Activated CD4-positive, alpha-beta T cell treated with anti-CD3 and anti-CD28 coated beads, Interleukin-2, amount 10 ng/mL, durations not matched to agents 7 days and 5 days (primary cell): ENCODE measurements at places on chromosomes 6 and 20. TPM values are rescaled to one million over a fixed set of nuclear protein-coding genes. Genes with fewer than 3 reads are reported as not detected.

NKAIN4 gene
- total RNA-seq = not detected

JPH2 gene
- total RNA-seq = not detected

ALDH8A1 gene
- total RNA-seq = 1.0 TPM

PRDM1 gene
- total RNA-seq = 30.8 TPM

GMPR gene
- total RNA-seq = 3.3 TPM

FAM209A gene
- 3.2 TPM for total RNA-seq

PRPH2 gene
- not detected for total RNA-seq

DNAAF9 gene
- 1.9 TPM for total RNA-seq

BNIP5 gene
- total RNA-seq = not detected

CHRNA4 gene
- total RNA-seq = not detected

TPD52L1 gene
- not detected for total RNA-seq

SLC17A2 gene
- total RNA-seq = not detected

BPIFB2 gene
- total RNA-seq = not detected

TP53TG5 gene
- total RNA-seq = not detected

TBX18 gene
- total RNA-seq = not detected

SOBP gene
- 0.27 TPM for total RNA-seq

RGS17 gene
- total RNA-seq = not detected

TSBP1 gene
- not detected for total RNA-seq

EXOC2 gene
- 43.6 TPM for total RNA-seq

FNDC11 gene
- total RNA-seq = 0.57 TPM

C20orf141 gene
- total RNA-seq = not detected

FOXA2 gene
- not detected for total RNA-seq

PNLDC1 gene
- total RNA-seq = 0.30 TPM

MYB gene
- 12.6 TPM for total RNA-seq

PROKR2 gene
- total RNA-seq = not detected

ULBP3 gene
- total RNA-seq = 1.0 TPM

PAK5 gene
- not detected for total RNA-seq

NKX2-2 gene
- not detected for total RNA-seq

HLA-DQA1 gene
- total RNA-seq = 5.2 TPM

HAO1 gene
- total RNA-seq = not detected

OR11A1 gene
- not detected for total RNA-seq

TBP gene
- total RNA-seq = 19.7 TPM

IL17F gene
- 9.1 TPM for total RNA-seq

DCDC2 gene
- not detected for total RNA-seq

HLA-DOA gene
- 1.5 TPM for total RNA-seq

METTL24 gene
- not detected for total RNA-seq

ZFP64 gene
- 10.0 TPM for total RNA-seq

NOTCH4 gene
- total RNA-seq = 0.20 TPM

GPLD1 gene
- 0.10 TPM for total RNA-seq

PHACTR1 gene
- total RNA-seq = 0.32 TPM

GTSF1L gene
- not detected for total RNA-seq

TMEM14C gene
- total RNA-seq = 66.6 TPM

DUSP15 gene
- not detected for total RNA-seq

RNF144B gene
- total RNA-seq = 1.3 TPM

GUCA1A gene
- not detected for total RNA-seq

PHACTR3 gene
- not detected for total RNA-seq

SNAP91 gene
- not detected for total RNA-seq

OR2J3 gene
- not detected for total RNA-seq

MTFR2 gene
- 26.3 TPM for total RNA-seq

LAMA4 gene
- total RNA-seq = not detected

PLCG1 gene
- 443 TPM for total RNA-seq
